ENCODE measurements at places on chromosomes 7 and 10. TPM values are rescaled to one million over a fixed set of nuclear protein-coding genes. Genes with fewer than 3 reads are reported as not detected.

OR2AE1 gene
- total RNA-seq: not detected

PIK3AP1 gene
- 142 TPM for total RNA-seq

DNA sequence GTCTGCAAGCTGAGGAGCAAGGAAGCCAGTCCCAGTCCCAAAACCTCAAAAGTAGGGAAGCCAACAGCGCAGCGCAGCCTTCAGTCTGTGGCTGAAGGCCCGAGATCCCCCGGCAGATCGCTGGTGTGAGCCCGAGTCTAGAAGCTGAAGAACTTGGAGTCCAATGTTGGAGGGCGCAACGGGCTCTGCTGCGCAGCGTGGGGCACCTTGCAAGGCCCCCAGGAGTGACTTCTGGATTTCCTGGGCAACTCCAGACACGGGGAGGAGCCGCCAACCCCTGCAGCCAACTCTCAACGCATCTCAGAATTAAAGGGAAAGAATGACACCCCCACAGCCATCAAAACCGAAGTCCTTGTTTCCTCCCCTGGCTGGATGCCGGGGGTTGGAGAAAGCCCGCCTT lies 18.8 kb upstream of the PROSER2 start:
- H3K4me3 ChIP-seq: no peak overlapping the region
- no peak overlapping the region for H3K27ac ChIP-seq
- no peaks in the 10 kb centered on the region for H3K4me1 ChIP-seq
- H3K27me3 ChIP-seq: 0 out of 2 replicates have a peak, but pooled peaks cover 1% of the 10 kb centered on the region
- H3K36me3 ChIP-seq: no peaks in the 10 kb centered on the region

CNTNAP2 gene
- total RNA-seq: 0.08 TPM

DNA sequence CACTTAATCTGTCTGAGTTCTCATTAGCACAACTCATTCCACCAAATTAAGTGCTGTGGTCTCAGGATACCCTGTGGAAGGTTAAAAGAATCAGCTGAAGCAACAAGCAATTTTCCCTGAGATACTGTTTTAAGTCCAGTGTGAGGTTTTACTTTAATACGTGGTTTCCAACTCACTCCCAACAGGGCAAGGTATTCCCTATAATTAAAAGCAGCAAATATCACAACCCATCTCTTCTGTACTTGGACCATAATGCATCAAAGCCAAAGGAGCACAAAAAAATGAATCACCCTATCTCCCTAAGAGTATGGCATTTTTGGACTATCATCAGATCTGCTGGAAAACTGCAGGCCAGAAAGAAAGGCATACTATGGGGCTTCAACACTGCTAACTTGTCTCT lies 4.9 kb downstream of the CADPS2 start:
- no peak for DNase-seq
- H3K27ac ChIP-seq: no peak overlapping the region
- H3K27me3 ChIP-seq: peaks cover 3% of the 10 kb centered on the region
- no peaks in the 10 kb centered on the region for H3K4me1 ChIP-seq
- no peaks in the 10 kb centered on the region for H3K36me3 ChIP-seq
- H3K4me3 ChIP-seq: no peak overlapping the region

BICC1 gene
- 0.08 TPM for total RNA-seq

GRCh38 chr10:11639362-11639761 lies 27.9 kb upstream of the USP6NL start:
- peaks cover 8% of the 10 kb centered on the region for H3K4me1 ChIP-seq
- H3K36me3 ChIP-seq: no peaks in the 10 kb centered on the region
- no peaks in the 10 kb centered on the region for H3K27me3 ChIP-seq
- no peak overlapping the region for H3K27ac ChIP-seq
- no peak overlapping the region for H3K4me3 ChIP-seq
- DNase-seq: no peak

DNA sequence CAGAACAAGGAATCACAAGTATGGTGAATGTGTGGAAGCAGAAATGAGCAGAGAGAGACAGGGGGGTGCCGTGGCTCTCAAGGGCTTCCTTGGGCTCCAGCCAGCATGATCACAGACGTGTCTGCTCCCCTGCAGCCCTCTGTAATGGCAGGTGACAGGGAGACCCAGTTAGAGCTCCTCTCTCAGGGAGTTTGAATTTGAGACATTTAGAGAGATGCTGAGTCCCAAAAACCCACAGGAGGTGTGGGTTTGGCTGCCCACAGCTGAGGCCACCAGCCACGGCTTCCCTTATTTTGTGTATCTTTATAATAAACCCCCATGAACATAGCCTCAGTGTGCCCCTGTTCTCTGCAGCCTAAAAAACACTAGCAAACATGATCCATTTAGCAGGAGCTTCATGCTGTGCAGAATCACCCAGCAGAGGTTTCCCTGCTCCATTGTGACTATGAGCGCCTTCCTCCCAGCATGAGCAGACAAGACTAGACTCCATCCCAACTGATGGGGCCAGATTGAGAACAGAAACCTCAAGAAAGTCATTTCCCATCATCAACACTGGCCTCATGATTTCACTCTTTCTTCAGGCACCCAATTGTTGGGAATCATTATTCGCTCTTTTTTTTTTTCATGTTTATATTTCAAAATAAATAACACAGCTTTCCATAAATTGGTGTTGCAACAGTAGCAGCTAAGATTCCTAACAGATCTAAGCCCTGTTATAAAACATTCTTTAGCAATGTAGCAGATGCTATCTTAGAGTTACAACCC lies 13.4 kb downstream of the NOD1 start:
- H3K4me3 ChIP-seq: no peak overlapping the region
- H3K27ac ChIP-seq: no peak overlapping the region
- H3K27me3 ChIP-seq: no peaks in the 10 kb centered on the region
- H3K36me3 ChIP-seq: peaks cover under 1% of the 10 kb centered on the region
- no peak for DNase-seq

- H3K27ac ChIP-seq: no peak overlapping the region
- no peak for DNase-seq
- no peaks in the 10 kb centered on the region for H3K4me1 ChIP-seq
- no peak overlapping the region for H3K4me3 ChIP-seq
These were observed 68.9 kb upstream of the AMPH start for GRCh38 chr7:38700116-38700515.

SPDYE16 gene
- not detected for total RNA-seq

GRCh38 chr7:47322731-47323130 lies 259.2 kb downstream of the TNS3 start:
- H3K27me3 ChIP-seq: no peaks in the 10 kb centered on the region
- H3K4me1 ChIP-seq: peaks cover 5% of the 10 kb centered on the region
- no peaks in the 10 kb centered on the region for H3K36me3 ChIP-seq
- no peak overlapping the region for H3K27ac ChIP-seq
- no peak overlapping the region for H3K4me3 ChIP-seq

ZNF862 gene
- total RNA-seq: 7.8 TPM

MOGAT3 gene
- not detected for total RNA-seq

ADCY1 gene
- total RNA-seq: 1.4 TPM

GRM3 gene
- 0.21 TPM for total RNA-seq

GRCh38 chr10:6165221-6165725 lies 37.5 kb upstream of the PFKFB3 start:
- peaks cover 2% of the 10 kb centered on the region for H3K36me3 ChIP-seq
- peak overlapping the region; percentile 67 for H3K4me3 ChIP-seq
- no peak for DNase-seq
- H3K27me3 ChIP-seq: no peaks in the 10 kb centered on the region
- H3K27ac ChIP-seq: peak overlapping the region; percentile 15

DNA sequence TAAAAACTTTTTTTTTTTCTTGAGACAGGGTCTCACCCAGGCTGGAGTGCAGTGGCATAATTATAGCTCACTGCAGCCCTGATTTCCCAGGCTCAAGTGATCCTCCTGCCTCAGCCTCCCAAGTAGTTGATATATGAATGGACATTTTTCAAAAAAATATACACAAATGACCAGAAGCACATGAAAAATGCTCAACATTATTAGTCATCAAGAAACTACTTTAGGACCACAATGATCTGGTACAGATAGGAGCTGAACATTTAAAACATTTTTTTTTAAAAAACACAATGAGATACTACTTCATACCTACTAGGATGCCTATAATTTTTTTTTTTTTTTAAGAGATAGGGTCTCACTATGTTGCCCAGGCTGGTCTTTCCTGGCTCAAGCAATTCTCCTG lies 21.7 kb downstream of the SCD start:
- DNase-seq: no peak
- H3K36me3 ChIP-seq: no peaks in the 10 kb centered on the region
- no peak overlapping the region for H3K4me3 ChIP-seq
- no peaks in the 10 kb centered on the region for H3K27me3 ChIP-seq

DNA sequence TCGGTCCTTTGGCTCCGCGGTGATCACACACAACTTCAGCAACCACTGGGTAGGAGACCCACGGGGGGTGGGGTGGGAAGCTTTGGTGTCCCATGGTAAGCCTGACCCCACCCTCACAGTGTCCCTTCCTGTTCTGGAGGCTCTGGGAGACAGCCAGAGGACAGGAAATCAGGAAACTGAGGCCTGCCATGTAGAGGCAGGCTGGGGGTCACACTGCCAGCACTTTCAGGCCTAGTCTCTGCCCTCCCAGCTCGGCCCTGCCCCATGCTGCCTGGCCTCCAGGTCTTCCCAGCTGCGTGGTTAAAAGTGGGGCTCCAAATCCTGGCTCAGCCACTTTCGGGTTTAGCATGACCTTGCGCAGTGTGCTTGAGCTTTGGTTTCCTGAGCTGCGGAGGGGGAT lies 10.9 kb downstream of the AQP1 start:
- no peak for DNase-seq
- no peak overlapping the region for H3K4me3 ChIP-seq
- H3K27ac ChIP-seq: no peak overlapping the region

DNA sequence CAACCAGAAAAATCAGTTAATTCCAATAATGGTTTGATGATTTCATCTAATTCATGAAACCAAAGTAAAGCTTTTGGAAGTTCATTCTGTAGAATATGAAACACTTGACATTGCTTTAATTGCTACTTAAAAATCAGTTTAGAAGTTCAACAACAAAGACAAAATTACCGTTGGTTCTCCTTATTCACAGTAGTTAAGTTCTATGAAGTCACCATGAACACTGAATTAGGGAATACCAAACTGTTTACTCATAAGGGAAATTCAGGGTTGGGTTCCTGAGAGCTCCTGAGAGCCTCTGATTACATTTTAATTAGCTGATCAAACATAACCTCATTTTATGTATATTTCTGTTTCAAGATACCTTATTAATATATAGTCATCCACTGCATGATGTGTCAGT lies 46.2 kb downstream of the ZNF438 start:
- no peak for DNase-seq
- H3K4me3 ChIP-seq: no peak overlapping the region
- H3K4me1 ChIP-seq: no peaks in the 10 kb centered on the region
- H3K27ac ChIP-seq: no peak overlapping the region
- no peaks in the 10 kb centered on the region for H3K36me3 ChIP-seq

GRCh38 chr7:16417906-16418305 lies 3.4 kb downstream of the CRPPA start:
- no peak overlapping the region for H3K4me3 ChIP-seq
- no peaks in the 10 kb centered on the region for H3K4me1 ChIP-seq
- DNase-seq: no peak
- H3K27ac ChIP-seq: no peak overlapping the region
- peaks cover 4% of the 10 kb centered on the region for H3K27me3 ChIP-seq

TEX47 gene
- not detected for total RNA-seq

DNA sequence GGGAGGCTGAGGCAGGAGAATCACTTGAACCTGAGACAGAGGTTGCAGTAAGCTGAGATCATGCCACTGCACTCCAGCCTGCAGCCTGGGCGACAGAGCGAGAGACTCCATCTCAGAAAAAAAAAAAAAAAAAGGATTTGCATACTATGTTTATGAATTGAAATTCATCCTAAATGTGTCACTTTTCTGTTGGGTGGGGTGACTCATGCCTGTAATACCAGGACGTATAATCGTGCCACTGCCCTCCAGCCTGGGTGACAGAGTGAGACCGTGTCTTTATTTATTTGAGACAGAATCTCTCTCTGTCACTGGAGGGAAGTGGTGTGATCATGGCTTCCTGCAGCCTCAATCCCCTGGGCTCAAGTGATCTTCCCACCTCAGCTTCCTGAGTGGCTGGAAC lies 5.8 kb downstream of the ZNF212 start:
- no peaks in the 10 kb centered on the region for H3K36me3 ChIP-seq
- H3K27me3 ChIP-seq: no peaks in the 10 kb centered on the region
- no peak for DNase-seq
- no peak overlapping the region for H3K4me3 ChIP-seq
- H3K4me1 ChIP-seq: peaks cover 19% of the 10 kb centered on the region

DNA sequence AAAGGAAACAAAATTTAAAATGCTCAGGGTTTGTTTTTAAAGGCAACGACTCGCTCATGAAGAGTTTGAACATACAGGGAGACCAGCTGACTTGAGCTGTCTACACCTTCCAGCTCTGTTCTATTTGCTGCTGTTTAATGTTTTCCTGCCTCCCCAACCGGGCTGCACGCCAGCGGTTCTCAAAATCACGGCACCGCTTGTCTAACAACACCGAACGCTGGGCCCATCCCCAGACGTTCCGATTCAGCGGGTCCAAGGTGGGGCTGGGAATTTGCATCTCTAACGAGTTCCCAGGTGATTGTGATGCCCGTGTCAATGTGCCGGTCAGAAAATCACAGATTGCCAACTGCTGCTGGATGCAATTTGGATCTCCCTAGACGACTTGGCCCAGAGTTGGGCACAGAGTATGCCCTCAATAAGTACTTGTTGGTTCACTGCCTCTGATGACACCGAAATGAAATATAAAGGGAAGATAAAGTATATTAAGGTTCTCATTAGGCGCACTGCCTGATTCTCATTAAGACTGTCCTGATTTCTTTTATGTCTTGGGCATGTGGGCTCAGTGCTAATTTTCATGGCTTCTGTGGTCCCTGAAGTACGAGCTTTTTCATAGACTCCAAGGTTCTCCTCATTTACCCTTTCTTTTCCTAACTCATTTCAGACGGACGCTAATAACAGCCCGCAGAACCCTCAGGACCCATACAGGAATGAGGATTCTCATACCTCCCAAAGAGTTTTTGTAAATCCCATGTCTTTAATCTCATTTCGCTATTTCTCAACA lies 28.5 kb downstream of the CELF2 start:
- no peak for DNase-seq
- no peaks in the 10 kb centered on the region for H3K36me3 ChIP-seq
- H3K4me3 ChIP-seq: no peak overlapping the region
- no peaks in the 10 kb centered on the region for H3K27me3 ChIP-seq
- no peak overlapping the region for H3K27ac ChIP-seq

- no peaks in the 10 kb centered on the region for H3K27me3 ChIP-seq
- peaks cover 30% of the 10 kb centered on the region for H3K36me3 ChIP-seq
- no peak for DNase-seq
- no peak overlapping the region for H3K4me3 ChIP-seq
- no peaks in the 10 kb centered on the region for H3K4me1 ChIP-seq
These were observed 56.3 kb downstream of the SFMBT2 start for GRCh38 chr10:7354330-7355047.

- H3K27me3 ChIP-seq: no peaks in the 10 kb centered on the region
- no peak overlapping the region for H3K27ac ChIP-seq
- no peak for DNase-seq
- H3K4me1 ChIP-seq: no peaks in the 10 kb centered on the region
These were observed 758.6 kb upstream of the KCND2 start for GRCh38 chr7:119514326-119514725.

GNAI1 gene
- 0.16 TPM for total RNA-seq

DNA sequence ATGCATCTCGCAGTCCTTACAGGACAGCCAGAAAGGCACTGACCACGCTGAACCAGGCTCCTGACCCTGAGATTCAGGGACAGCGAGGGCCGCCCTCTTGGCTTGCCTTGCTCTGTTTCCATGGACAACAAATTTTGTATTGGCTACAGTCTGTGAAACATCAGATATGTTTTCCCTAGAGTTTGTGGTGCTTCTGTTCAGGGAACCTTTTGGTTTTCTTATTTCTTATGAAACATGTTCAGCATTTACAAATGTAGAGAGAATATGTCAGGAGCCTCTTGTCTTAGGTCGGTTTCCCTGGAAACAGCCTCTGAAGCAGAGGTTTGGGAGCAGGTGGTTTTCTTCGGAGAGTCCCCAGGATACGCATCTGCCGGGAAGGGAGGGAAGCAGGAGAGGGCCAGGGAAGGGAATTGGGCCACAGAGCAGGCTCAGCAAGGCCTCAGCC lies 260.1 kb downstream of the CCDC3 start:
- no peaks in the 10 kb centered on the region for H3K4me1 ChIP-seq
- no peak overlapping the region for H3K4me3 ChIP-seq
- H3K27me3 ChIP-seq: no peaks in the 10 kb centered on the region
- no peak overlapping the region for H3K27ac ChIP-seq
